ENCODE measurements at places on chromosomes 7 and 10. TPM values are rescaled to one million over a fixed set of nuclear protein-coding genes. Genes with fewer than 3 reads are reported as not detected.

MINDY3 gene
- 28.5 TPM for total RNA-seq

PYROXD2 gene
- 34.4 TPM for total RNA-seq

PTPN20 gene
- total RNA-seq: not detected

ASB10 gene
- not detected for total RNA-seq

GPR15LG gene
- not detected for total RNA-seq

FEZF1 gene
- total RNA-seq: not detected

CCZ1B gene
- 64.1 TPM for total RNA-seq

PTPRN2 gene
- 2.1 TPM for total RNA-seq
